ENCODE measurements at places on chromosomes 12 and 14.

GRCh38 chr12:131833896-131834641, 5.9 kb downstream of the MMP17 start:
- no peak for DNase-seq

DNA sequence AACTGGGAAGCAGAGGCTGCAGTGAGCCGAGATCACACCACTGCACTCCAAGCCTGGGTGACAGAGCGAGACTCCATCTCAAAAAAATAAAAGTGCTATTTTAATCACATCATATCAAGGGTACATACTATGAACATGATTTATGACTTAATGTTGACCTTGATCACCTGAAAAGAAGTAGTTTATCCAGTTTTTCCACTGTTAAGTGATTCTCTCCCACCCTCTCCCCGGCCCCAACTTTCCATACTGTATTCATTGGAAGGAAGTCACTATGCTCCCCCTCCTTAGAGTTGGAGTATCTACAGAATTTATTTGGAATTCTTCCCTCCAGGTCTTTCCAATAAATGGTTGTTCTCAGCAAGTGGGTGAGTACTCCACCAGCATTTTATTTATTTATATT, 3.0 kb upstream of the PRMT5 start:
- DNase-seq = no peak

DNA sequence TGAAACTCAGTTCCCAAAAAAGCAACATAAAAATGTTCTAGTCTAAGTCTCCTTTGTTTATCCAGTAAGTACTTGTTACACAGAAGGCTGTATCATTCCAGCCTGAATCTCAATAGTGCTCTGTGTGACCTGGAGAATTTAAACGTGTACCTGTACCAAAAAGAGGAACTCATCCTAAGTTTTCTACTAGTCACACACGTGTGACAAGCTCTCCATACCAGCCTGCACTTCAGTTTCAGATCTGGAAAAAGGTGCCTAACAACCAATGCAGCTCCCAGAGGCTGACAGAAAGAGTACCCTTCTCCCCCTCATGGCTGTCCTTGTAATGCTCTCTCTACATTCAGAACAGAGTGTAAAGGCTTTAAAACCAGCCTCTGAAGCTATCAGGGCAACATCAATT, 27.4 kb downstream of the PPM1H start:
- DNase-seq = no peak

- DNase-seq = peak; percentile 4
Measured at GRCh38 chr12:13175499-13175898, 21.0 kb upstream of the EMP1 start.

- peak; percentile 70 for DNase-seq
Measured at GRCh38 chr14:65243766-65244442, 141.6 kb upstream of the MAX start.

DNA sequence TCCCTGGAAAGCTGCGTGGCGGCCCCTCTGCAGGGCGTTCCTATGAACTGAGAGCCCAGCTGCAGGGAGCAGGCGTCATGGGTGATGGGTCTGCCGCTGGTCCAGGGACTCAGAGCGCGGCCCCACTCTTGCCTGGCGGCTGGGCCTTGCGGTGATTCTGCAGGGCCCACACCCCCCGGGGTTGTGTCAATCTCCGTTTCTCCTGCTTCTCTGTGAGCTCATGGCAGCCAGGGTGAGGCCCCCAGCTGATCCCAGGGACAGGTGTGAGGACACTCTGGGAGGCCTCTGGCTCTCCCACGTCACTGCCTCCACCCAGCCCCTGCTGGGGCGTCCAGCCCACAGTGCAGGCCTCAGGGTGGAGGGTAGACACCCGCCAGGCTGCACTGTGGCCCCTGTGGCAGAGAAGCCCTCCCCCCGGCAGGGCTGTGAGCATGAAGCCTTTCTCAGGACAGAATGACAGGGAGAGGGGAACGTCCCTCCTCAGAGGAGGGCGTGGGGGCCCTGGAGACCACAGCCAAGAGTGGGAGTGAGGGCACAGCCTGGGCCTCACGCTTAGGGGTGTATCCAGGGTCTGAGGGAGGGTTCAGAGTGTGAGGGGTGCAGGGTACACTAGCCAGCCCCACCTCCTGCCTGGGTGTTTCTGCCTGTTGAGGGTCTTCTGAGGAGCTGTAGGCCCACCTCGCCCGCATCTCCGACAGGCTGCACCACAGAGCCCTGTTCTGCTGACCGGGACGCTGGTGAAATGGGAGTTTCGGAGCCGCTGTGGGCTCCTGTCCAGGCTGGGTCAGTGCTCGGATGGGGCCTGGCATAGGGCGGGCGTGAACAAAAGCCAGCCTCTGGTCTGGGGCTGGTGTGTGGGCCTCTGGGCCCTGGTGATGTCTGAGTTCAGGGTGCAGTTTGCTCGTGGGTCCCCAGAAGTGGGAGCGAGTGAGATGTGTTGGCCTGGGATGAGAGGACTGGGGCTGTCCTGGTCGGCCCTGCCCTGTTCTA, 26.7 kb upstream of the CRIP2 start:
- DNase-seq = no peak

DNA sequence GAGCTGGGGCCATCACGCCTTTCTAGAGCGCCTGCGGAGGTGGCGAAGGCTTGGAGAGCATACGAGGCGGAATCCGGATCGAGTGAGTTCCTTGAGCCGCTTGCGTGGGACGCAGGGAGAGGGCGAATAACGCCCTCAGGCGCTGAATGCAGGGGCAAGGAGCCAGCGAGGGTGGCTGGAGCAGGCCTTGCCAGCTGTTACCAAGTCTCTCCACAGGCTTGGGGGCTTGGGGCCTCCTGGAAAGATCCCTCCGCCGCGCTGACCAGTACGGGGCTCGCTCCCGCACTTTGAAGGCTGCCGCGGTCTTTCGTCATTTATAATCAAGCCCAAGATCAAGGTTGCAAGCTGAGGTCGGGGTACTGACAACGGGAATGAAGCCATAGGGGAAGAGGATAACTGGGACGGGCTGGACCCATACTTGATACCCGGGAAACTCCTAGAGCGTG, 1.2 kb downstream of the FLRT2 start:
- DNase-seq = no peak

GRCh38 chr14:25069879-25070278, 19.9 kb upstream of the STXBP6 start:
- no peak for DNase-seq

- no peak for DNase-seq
Measured at GRCh38 chr12:68856510-68856909, 48.5 kb downstream of the MDM2 start.

DNA sequence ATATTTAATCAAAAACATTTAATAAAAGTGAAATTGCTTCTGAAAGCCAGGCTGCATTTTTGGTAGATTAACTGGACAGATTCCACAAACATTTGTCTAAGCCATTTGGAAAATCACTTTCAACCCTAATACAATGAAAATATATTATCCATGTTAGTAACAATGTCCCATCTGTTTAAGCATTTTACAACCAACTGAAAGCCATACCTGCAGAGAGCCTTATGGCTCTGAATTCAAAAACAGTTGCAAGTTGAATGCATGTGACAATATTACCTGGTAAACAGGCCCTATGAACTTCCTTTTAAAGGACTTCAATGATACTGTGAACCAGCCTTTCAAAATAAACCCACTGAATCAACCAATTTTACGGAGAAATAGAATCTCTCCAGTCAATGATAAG, 468.1 kb downstream of the BTG1 start:
- no peak for DNase-seq

- no peak for DNase-seq
Measured at GRCh38 chr12:120849765-120850164, 54.4 kb downstream of the SPPL3 start.

DNA sequence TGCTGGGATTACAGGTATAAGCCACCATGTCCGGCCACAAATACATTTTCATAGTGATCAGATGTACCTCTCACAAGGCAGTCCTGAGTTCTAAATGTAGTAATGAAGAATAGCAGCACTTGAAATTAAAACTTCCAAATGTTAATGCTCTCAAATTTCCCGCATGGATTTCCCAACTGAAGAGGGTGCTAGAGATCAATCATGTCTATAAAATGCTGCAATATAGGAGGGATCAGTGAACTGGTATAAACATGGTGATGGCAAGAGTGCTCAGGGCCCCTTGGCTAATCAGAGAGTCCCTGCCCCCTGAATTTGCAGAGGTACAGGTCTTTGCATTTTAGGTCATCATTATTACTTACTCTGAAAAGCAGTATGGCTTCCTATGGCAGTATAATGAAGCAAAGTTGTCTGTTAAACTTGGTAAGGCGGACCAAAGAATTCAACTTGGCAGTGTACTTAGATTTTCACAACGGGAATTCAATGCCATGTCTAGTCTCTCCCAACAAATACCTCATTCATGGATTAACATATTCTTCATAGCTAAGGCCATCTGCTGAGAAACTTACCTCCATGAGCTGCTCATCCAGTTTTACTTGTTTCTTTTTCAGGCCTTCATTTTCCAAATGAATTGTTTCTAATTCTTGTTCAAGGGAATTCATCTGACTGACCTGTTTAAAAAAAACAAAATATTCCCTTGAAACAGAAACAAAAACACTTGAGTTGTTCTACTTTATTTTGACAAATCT, 67.0 kb upstream of the SAV1 start:
- no peak for DNase-seq

GRCh38 chr12:103690426-103690825, 103.4 kb downstream of the STAB2 start:
- no peak for DNase-seq

DNA sequence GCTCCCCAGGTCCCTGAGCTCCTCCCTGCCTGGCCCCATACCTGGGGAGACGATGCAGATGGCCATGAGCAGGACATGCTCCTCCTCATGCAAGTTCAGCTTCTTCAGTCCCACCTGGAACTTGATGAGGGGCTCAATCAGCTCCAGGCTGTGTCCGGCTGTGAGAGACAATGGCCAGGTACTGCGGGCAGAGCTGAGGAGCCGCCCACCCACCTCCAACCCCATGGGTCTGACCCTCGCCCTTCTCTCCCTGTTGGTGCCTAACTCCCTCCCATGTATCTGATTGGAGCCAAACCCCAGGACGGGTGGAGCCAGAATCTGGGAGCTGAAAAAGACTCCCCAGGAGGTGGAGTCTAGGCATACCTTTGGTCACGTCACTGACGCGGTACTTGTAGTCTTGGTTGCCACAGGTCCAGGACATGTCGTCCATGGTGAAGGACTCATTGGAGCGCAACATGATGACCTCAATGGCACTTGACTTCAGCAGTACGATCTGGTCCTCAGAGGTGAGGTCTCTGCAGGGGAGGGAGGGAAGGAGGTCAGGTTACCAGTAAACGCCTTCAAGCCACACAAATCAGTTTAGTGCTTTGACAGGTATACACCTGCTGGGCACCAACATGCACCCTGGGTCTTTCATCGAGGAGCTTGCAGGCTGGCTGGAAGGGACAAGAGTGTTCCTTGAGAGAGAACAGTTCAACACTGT, 26.7 kb upstream of the HDAC7 start:
- DNase-seq = no peak

GRCh38 chr12:72889791-72890190, 617.6 kb downstream of the TRHDE start:
- DNase-seq = no peak

- no peak for DNase-seq
Measured at GRCh38 chr12:93219947-93220346, 157.8 kb upstream of the NUDT4 start.

- no peak for DNase-seq
Measured at GRCh38 chr14:99150236-99150635, 121.8 kb downstream of the BCL11B start.

GRCh38 chr12:8064131-8064530, 2.0 kb downstream of the C3AR1 start:
- no peak for DNase-seq

DNA sequence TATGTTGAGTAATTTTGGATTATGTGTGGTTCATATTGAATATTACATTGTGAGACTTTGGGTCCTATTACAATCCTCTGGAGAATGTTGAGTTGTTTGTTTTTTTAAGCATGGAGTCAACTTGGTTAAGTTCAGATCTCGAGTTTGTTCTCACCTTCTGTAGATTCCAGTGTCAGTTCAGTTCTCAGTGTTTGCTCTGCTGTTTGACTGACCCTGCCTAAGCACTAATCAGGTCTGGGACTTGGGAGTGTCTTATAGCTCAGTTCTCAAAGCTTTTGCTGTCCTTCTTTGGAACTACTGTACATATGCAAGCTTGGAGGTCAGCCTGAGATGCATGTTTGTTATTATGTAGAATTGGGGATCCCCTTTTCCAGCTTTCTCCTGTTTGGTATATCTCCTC, 63.1 kb downstream of the DIP2B start:
- no peak for DNase-seq

DNA sequence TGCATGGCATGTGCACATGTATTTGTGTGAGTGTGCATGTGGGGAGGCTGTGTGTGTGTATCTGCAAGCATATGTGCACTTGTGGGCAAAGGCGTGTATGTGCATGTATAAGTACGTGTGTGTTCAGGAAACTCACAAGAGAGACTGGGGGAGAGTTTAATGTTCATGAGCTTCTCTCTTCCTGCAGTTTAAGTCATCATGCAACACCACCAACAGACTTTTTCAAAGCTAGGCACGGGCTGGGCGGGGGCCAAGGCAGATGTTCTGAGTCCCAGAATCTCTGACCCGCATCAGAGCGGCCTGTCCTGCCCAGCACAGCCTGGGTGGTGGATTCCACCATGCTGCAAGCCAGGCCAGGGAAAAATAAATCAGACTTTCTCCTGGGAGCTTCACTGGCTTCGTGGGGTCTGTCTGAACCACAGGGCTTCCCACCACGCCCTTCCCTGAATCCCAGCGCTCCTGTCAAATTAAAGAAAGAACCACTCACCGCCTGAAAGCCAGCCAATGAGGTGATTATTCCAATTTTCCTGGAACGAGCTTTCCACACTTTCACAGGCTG, 75.7 kb downstream of the PITPNM2 start:
- DNase-seq = peak; percentile 48

- no peak for DNase-seq
Measured at GRCh38 chr14:44448951-44449358, 58.1 kb downstream of the FSCB start.

DNA sequence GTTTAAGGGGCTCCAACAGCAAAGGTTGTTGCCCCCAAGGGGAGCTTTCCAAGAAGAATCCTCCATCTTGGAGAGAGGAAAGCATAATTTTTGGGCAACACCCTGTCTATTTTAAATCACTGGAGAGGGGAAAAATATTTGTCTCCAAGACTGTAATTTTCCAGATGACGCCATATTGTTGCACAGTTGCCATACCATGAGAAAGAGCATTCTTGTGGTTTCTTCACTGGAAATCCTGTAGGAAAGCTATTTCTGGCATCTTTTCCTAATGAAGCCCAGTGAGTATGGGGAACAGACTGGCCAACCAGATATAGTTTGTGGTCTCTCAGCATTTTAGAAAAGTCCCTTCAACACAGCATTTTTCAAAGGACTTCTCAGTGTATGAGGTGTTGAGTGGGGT, 88.1 kb upstream of the MANSC4 start:
- no peak for DNase-seq

- no peak for DNase-seq
Measured at GRCh38 chr12:52081263-52081733, 1.8 kb downstream of the SMIM41 start.

- no peak for DNase-seq
Measured at GRCh38 chr12:11651381-11651780, 1.9 kb downstream of the ETV6 start.

- no peak for DNase-seq
Measured at GRCh38 chr14:71488703-71489191, 443.5 kb upstream of the RGS6 start.

GRCh38 chr12:46490635-46491034, 118.1 kb upstream of the SLC38A2 start:
- no peak for DNase-seq

- no peak for DNase-seq
Measured at GRCh38 chr14:105591052-105591451, 64.7 kb downstream of the TMEM121 start.

GRCh38 chr12:124744659-124745464, 118.8 kb downstream of the SCARB1 start:
- DNase-seq = no peak

- no peak for DNase-seq
Measured at GRCh38 chr12:115341442-115341841, 657.5 kb upstream of the TBX3 start.

All from activated CD8-positive, alpha-beta T cell treated with anti-CD3 and anti-CD28 coated beads, Interleukin-2, amount 10 ng/mL, durations not matched to agents 7 days and 5 days (primary cell).